ENCODE measurements at places on chromosomes 11 and 22.

DNA sequence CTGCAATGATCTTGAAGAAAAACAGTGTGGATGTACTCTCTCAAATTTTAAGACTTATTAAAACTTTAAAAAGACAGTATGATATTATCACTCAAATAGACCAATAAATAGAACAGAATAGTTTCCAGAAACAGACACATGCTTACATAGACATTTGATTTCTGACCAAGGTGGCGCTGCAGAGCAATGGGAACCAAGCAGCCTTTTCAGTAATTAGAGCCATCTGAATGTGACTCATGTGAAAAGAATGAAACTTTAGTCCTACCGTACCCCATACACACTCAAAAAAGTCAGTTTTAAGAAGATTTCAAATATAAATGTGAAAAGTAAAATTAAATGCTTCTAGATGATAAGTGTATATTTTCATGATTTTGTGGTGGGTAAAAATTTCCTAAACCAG is 74.2 kb upstream of the MS4A8 start:
- peak; percentile 47 for DNase-seq

- DNase-seq, result no peak
Observed at GRCh38 chr22:41638124-41638523, 17.0 kb downstream of the XRCC6 start.

DNA sequence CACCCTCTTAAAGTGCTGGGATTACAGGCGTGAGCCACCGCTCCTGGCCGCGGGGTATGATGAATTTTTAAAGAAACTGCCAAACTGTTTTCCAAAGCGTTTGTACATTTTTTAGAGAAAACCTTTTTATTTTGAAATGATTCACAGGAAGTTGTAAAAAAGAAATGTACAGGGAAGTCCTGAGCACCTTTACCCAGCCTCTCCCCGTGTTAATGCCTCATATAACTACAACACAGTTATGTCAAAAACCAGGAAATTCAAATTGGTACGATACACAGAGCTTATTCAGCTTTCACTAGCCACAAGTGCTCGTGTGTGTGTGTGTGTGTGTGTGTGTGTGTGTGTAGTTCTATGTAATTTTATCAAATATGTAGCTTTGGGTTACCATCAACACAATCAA is 7.0 kb upstream of the FAM118A start:
- DNase-seq, result no peak

GRCh38 chr11:68685656-68686380 is 1.5 kb downstream of the GAL start:
- no peak for DNase-seq

GRCh38 chr22:28094771-28095170 is 175.7 kb upstream of the PITPNB start:
- no peak for DNase-seq

DNA sequence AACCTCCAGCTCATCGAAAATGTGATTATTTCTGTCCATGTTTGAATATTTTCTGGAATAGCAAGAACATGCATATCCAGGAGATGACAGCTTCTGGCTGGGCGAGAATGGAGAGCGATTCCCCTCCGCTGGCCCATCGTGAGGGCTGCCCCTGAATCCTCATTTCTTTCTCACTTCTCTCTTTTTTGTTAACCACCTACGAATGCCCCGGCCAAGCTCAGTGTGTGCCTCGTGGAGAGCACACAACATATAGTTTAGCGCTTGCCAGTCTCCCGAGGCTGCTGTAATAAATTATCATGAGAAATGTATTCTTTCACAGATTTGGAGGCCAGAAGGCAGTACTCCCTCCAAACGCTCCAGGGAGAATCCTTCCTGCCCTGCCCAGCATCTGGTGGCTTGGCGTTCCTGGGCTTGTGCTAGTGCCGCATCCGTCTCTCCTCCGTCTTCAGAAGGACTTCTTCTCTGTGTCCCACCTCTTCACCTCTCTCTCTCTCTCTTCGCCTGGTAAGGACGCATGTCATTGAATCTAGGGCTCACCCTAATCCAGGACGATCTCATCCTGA is 1306.0 kb downstream of the TBC1D22A start:
- DNase-seq, result no peak

GRCh38 chr11:90874986-90875385 is 652.1 kb upstream of the CHORDC1 start:
- DNase-seq, result no peak

GRCh38 chr11:17102462-17102861 is 25.0 kb upstream of the RPS13 start:
- peak; percentile 8 for DNase-seq

DNA sequence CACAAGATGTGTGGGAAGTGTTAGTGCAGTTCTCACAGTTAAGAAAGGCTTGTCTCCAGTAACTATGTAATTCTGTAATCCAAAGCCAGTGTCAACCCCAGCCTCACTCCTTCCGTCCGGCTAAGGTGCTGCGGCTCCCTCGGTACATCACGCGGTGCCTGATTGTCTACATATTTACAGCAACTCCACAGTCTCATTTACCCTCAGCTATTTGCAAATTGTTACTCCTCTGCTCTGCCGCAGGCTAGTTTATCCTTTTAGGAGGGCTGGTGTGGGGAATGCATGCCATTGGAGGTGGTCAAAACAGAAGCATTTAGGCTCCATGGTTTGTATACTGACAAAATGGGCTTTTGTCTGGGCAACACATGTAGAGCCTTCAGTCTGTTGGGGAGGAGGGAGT is 358.3 kb downstream of the METTL15 start:
- DNase-seq, result no peak

DNA sequence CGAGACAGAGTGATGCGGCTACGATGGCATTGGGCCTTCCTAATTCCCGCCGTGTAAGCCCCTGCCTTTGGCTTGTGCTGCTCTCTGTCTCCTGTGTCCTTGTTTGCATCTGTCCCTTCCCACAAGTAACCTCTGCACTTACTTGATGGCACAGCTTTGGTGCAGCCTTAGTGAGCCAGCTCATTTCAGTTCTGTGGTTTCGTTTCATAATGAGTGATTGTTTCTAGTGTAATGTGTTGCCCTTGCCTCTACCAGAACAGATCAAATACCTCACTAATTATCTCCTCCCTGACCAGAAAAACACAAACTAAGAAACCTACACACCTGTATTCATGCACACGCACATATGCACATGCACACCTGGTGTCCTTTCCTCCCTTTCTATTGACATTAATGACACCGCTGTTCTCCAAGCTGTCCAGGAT is 58.8 kb downstream of the GRK3 start:
- DNase-seq, result no peak

- no peak for DNase-seq
Observed at GRCh38 chr22:45684752-45685574, 13.3 kb downstream of the ATXN10 start.

DNA sequence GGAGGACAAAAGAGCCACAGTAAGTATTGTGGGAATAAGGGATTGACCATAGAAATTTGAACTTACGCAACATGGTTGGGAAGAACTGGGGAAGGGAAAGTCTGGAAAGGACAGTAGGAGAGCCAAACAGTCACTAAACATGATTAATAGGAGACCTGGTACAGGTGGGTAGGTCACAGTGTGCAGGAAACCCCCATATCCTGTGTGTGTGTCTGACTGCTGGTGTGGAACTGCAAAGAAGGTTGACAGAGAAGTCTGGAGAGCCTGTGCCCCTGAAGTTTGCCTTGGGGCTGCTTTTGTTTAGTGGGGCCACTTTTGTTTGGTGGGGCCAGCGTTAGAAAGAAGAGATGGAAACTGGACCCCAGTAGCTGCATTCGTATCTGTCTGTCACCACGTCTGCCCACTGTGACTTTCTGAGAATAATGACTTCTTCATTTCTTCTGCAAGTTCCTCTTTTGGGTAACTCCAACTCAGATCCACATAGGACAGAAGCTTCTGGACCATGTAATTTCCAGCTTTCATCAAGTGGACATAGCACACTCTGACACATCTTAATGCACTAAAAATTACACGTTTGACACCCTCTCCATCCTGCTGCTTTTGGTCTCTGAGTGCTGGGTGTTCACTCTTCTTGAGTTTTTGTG is 126.8 kb upstream of the RAG2 start:
- DNase-seq, result no peak

GRCh38 chr11:131583938-131584337 is 213.5 kb downstream of the NTM start:
- DNase-seq, result no peak

DNA sequence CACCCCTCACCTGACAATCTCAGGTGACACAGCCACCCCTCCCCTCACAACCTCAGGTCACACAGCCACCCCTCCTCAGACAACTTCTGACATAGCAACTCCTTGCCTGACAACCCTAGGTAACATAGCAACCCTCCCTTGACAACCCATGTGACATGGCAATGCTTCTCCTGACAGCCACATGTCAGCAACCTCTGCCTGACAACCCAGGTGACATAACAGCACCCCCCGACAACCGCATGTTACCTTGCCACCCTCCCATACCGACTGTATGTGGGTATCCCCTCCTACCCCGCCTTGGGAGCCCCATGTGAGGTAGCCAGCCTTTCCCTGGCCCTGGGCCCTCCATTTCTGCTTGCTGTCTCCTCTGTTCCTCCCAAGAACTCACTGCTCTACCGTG is 77.7 kb upstream of the B3GAT1 start:
- no peak for DNase-seq

- no peak for DNase-seq
Observed at GRCh38 chr11:61793829-61794204, 1.1 kb downstream of the FEN1 start.

- no peak for DNase-seq
Observed at GRCh38 chr22:27538666-27539065, 262.9 kb downstream of the MN1 start.

GRCh38 chr11:82837650-82838049 is 62.6 kb downstream of the PRCP start:
- DNase-seq, result no peak

- DNase-seq, result no peak
Observed at GRCh38 chr11:72548463-72548862, 114.1 kb upstream of the CLPB start.

DNA sequence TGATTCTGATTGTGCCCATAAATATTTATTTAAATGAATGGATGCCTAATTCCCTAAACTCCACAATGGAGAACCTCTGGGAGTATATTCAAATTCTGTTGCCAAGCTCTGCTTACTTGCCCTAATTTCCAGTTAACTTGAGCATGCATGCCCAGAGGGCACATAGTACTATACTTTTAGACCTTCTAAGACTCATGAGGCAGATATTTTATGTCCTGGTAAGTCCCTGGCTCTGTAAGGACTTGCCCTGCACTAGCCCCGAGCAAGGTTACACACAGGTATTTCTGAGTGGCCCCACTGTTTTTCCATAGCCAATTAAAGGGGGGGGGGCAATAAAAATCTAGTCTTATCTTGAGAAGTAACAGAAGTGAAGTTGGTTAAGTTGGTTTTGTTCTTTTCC is 21.1 kb upstream of the CAPRIN1 start:
- DNase-seq, result no peak

DNA sequence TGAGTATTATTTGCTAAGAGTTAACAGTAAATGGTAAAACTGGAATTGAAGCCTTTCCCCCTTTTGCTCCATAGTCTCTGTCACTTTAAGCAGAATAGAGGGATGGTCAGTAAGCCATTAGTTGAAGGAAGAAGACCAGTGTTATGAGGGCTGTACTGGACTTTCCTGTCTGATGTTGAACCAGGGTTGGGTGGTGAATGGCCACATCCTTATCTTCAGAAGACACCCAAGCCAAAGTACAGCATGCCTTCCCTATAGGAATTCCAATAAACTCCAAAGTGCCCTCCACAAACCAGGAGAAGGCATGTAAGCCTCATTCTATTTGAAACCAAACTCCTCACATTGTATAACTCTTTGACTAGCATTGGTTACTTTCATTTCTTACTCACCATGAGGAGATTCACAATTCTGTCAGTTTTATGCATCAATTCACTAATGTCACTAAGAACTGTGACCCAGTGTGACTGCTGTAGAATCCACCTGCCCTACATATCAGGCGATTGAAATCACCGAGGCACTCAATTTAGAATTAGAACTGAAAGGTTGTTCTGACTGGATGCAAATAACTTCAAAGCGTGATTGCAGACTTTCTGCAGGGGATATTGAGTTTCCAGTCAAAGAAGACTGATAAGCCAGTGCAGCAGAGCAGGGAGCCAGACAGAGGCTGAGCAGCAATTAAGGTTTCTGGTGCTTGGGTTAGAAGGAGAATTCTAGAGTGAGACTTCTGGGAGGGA is 107.1 kb upstream of the DDI1 start:
- DNase-seq, result no peak

DNA sequence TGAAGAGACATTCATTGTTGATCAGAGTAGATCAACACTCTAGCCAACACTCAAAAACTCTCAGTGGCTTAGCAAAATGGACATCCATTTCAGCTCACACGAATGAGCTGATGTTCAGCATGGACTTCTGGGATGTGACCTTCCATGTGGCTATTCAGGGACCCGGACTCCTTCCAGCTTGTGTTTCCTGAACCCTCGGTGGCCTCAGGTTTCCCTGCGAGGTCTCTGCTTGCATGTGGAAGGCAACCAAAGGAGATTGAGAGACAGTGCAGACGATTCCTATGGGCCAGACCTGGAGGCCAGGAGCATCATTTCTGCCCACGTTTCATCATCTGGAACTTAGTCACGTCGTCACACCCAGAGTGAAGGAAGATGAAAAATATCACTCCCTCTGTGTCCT is 1137.4 kb downstream of the TBC1D22A start:
- no peak for DNase-seq

DNA sequence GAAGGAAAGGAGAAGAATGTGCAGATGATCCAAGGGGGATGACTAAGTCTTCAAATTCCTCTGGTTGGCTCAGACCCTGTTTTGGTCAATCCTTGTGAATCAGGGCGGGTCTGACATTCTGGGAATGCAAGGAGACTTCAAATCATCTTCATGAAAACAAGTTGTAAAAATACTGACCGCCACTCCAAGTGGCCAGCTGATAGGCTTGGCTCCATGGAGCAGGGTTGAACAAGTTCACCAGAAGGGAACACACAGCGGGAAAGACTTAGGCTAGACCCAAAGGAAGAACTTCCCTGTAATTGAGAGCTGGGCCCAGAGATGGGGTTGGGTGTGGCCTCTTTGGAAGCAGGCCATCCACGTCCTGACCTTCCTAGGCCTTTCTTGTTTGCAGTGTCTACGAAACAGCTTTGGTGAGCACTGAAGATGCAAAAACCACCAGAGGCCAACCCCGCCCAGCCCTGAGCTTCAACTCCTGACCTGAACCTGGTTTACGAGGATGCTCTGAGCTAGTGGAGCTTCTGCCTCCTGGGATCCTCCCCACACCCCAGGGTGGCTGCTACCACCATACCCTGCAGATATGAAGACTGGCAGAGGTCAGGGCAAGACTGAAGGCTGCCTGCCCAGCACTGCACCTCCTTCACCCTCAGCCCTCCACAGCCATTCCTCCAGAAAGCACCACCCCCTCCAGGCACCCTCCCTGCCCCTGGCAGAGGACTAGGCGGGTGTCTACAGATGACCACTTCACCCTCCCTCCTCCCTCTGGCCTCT is 26.1 kb downstream of the GDPD5 start:
- no peak for DNase-seq

GRCh38 chr11:89495951-89496350 is 4.8 kb upstream of the NOX4 start:
- no peak for DNase-seq

Data from NAMALWA (cell line).